Vagina (tissue), 2 donors: ENCODE measurements at places on chromosomes 12 and 14.

GRCh38 chr12:13032164-13032563 lies 12.0 kb upstream of the FAM234B start:
- DNase-seq, result no peak

GRCh38 chr14:104657563-104658324 lies 31.7 kb upstream of the INF2 start:
- no peak for DNase-seq

GRCh38 chr14:95489214-95490137 lies 27.0 kb downstream of the SYNE3 start:
- DNase-seq, result no peak

DNA sequence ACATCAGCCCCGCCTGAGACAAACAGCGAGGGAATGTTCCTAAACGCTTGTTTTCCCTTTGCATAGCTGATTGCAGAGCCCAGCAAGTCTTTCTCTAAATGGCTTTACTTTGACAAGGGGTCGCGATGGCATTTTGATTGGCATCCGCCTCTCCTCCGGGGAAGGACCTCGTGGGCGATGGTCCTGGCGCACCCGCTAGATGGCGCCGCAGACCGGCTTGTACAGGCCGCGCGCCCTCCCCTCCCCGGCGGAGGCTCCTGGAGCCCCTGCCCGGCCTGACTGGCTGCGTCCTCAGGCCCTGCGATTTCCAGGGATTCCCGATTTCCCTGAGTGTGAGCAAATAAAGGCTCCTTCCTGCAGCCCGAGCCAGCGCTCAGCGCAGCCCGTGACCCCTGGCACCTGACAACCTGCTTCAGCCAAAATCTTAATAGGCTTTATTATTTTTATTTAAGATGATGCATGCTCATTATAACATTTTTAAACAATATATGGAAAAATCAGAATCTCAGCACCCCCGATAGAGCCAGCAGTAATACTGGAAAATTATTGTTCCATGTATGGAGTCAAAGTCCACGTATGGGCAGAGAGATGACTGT lies 468.3 kb downstream of the AACS start:
- DNase-seq, result no peak
